Cardiac muscle cell (in vitro differentiated cells and primary cell): ENCODE measurements at places on chromosomes 7 and 10.
A peak's percentile ranks its signal among the peaks of the same experiment; 100 is the strongest.

- H3K27ac ChIP-seq, result no peak overlapping the region
- H3K4me1 ChIP-seq, result no peaks in the 10 kb centered on the region
- no peak for DNase-seq
- H3K36me3 ChIP-seq, result no peaks in the 10 kb centered on the region
Measured at GRCh38 chr10:97936126-97936525, 86.5 kb downstream of the GOLGA7B start.

- no peaks in the 10 kb centered on the region for H3K36me3 ChIP-seq
- H3K27ac ChIP-seq, result no peak overlapping the region
- no peaks in the 10 kb centered on the region for H3K4me1 ChIP-seq
- H3K27me3 ChIP-seq, result no peaks in the 10 kb centered on the region
- H3K4me3 ChIP-seq, result no peak overlapping the region
Measured at GRCh38 chr7:30380294-30380693, 95.9 kb downstream of the ZNRF2 start.

DNA sequence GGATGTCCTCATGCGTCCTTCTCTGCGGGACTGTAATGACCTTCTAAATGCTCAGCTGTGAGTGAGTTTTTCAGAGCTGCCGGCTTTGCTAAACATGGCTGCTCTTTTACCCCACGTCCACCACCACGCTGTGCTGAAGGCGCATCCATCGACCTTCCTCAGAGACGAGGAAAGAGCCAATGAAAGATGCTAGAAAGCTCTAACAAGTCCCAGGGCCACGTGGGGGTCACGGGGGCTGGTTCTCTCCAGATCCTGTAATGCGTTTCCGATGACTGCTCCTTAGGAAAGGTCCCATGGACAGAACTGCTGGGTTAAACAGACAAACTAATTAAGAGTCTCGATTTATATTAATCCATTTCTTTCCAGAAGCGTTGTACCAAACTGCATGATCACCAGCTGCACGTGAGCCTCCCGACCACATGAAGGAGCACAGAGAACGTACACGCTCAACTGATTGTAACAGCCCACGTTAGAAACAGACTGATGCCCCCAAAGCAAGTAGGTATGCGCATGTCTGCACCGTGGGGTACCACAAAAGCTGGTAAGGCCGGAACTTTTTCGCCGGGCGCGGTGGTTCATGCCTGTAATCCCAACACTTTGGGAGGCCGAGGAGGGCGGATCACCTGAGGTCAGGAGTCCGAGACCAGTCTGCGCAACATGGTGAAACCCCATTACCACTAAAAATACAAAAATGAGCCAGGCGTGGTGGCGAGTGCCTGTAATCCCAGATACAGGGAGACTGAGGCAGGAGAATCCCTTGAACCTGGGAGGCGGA, 109.6 kb downstream of the TCERG1L start:
- no peaks in the 10 kb centered on the region for H3K36me3 ChIP-seq
- H3K4me3 ChIP-seq, result no peak overlapping the region
- H3K27me3 ChIP-seq, result no peaks in the 10 kb centered on the region
- H3K4me1 ChIP-seq, result peaks cover 10% of the 10 kb centered on the region
- H3K27ac ChIP-seq, result no peak overlapping the region

DNA sequence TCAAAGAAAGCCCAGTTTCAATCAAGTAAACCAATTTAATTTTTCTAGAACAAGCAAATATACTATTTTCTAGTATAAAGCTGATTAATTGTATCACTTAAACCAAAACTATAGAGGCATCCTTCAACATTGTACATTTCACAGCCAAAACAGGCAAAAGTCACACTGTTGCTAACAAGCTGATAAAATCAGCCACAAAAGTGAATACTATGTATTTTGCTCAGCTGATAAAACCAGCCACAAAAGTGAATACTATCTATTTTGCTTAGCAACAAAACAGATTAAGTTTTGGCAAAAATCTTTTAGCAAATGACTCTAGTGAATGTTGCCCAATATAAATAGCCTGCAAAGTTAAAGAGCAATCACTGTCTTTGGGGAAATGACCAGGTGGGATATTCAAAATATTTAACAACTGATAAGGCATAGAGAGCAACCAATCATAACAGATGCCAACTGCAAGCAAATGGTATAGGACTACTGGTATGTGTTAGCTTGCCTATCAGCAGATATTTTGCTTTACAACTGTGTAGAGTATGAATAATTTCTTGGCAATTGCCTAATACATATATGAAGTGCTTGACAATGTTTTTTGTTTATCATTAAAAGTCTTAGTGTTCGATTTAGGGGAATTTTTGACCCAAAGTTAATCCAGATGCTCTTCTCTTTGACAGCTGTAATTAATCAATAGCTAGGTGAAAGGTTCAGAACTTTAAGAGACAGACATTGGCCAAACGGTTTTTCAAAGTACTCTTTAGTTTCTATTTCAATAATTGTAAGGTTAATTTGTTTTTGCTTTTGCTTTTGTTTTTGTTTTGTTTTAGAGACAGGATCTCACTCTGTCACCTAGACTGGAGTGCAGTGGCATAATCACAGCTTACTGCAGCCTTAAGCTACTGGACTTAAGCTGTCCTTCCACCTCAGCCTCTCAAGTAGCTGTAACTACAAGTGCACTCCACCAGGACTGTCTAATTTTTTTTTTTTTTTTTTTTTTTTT, 44.4 kb upstream of the SP4 start:
- H3K4me3 ChIP-seq, result no peak overlapping the region
- H3K4me1 ChIP-seq, result no peaks in the 10 kb centered on the region
- no peak for DNase-seq
- no peak overlapping the region for H3K27ac ChIP-seq

DNA sequence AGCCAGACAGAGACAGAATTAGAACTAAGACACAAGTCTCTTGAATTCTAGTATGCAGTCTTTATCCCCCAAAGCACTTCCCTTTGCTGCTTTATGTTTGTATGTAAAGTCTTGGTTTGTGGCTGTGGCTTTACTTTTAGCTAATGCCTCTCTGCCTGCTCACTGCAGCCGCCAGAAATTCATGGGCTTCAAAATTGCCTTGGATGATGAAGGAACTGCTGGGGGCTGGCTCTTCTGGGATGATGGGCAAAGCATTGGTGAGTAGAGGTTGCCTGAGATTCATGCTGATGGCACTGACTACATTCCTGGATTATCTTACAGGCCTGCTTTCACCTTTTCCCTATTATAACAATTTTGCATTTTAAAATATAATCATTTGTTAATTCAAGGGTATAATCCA, 10.9 kb upstream of the MGAM2 start:
- H3K4me1 ChIP-seq, result no peaks in the 10 kb centered on the region
- no peak overlapping the region for H3K27ac ChIP-seq
- H3K36me3 ChIP-seq, result no peaks in the 10 kb centered on the region
- no peak overlapping the region for H3K4me3 ChIP-seq
- no peak for DNase-seq

- H3K27me3 ChIP-seq, result no peaks in the 10 kb centered on the region
- peak; percentile 59 for DNase-seq
- H3K4me1 ChIP-seq, result peaks cover 30% of the 10 kb centered on the region
Measured at GRCh38 chr10:26780793-26781601, 79.8 kb downstream of the ABI1 start.

DNA sequence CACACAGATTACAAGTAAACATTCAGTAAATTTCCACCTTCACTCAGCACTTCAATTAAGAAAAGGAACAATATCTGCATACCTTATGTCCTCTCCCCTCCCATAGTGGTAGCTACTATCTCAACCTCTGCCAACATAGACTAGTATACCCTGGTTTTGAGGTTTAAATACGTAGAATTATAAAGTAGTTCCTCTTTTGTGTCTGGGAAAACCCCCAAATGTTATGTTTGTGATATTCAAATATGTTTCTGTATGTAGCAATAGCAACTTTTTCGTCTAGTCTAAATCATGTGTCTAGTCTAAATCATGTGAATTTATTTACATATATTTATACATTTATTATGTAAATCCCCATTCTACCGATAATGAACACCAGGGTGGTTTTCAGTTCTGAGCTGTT, 13.2 kb upstream of the CAMK2B start:
- no peaks in the 10 kb centered on the region for H3K27me3 ChIP-seq
- H3K36me3 ChIP-seq, result no peaks in the 10 kb centered on the region
- no peak overlapping the region for H3K27ac ChIP-seq
- no peak overlapping the region for H3K4me3 ChIP-seq
- H3K4me1 ChIP-seq, result peaks cover 5% of the 10 kb centered on the region

DNA sequence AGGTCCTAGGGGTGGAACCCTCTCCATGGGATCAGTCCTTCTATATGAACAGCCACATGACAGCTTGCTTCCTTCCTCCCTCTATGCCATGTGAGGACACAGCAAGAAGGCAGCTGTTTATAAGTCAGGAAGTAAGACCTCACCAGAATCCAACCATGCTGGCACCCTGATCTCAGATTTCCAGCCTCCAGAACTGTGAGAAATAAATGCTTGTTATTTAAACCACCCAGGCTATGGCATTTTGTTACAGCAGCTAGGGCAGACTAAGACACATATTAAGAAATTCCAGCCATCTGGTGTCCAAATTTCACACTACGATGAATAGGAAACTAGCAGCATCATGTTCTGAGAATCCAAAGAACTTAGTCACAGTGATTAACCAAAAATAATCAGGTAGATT, 140.1 kb downstream of the ZFAND4 start:
- H3K27me3 ChIP-seq, result no peaks in the 10 kb centered on the region
- H3K4me1 ChIP-seq, result no peaks in the 10 kb centered on the region
- no peak for DNase-seq
- no peak overlapping the region for H3K27ac ChIP-seq
- no peaks in the 10 kb centered on the region for H3K36me3 ChIP-seq
- no peak overlapping the region for H3K4me3 ChIP-seq

- peaks cover 4% of the 10 kb centered on the region for H3K4me1 ChIP-seq
- H3K4me3 ChIP-seq, result no peak overlapping the region
- H3K36me3 ChIP-seq, result no peaks in the 10 kb centered on the region
- H3K27me3 ChIP-seq, result no peaks in the 10 kb centered on the region
- no peak overlapping the region for H3K27ac ChIP-seq
Measured at GRCh38 chr10:113965683-113966082, 78.0 kb upstream of the ADRB1 start.

- H3K4me1 ChIP-seq, result peaks cover 41% of the 10 kb centered on the region
- H3K27ac ChIP-seq, result peak overlapping the region; percentile 5
- no peaks in the 10 kb centered on the region for H3K36me3 ChIP-seq
- peaks cover 34% of the 10 kb centered on the region for H3K27me3 ChIP-seq
Measured at GRCh38 chr7:35261476-35262285, 7.8 kb upstream of the TBX20 start.

- H3K27me3 ChIP-seq, result no peaks in the 10 kb centered on the region
- H3K4me3 ChIP-seq, result no peak overlapping the region
- DNase-seq, result no peak
- no peaks in the 10 kb centered on the region for H3K36me3 ChIP-seq
- peak overlapping the region; percentile 94 for H3K27ac ChIP-seq
Measured at GRCh38 chr7:28701731-28702130, 256.4 kb downstream of the TRIL start.

DNA sequence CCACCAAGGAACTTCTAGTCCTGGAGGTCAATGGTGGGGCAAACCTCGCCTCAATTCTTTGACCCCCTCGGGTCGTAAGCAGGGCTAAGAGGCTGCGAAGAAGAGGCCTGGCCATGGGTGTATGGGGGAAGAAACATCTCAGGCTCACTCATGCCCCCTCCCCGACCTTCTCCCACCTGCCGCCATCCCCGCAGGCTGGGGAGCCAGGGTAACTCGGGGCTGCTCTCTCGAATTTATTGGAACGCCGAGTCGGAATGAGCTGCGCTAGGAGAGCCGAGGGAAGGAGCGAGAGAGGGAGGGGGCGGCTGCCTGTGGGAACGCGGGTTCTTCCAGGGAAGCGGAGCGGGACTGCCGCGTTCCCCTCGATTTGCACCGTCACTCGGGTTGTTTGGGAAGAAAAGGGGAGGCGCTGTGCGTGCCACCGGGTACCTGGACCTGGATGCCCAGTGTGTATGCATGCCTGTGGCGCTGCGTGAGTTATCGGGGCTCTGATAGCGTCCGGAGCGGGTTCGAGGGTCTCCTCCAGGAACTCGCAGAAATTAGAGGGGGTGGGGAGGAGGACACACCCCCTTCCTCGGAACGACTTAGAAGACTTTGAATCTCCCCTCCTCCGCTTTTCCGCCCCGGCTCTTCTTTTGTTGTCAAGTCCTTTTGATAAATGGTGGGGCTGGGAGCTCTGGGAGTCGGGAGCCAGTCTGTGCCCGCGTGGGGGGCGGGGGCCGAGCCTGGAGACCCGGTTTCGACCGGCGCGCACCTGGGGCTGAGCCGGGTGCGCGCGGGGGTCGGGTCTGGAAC, 1.8 kb upstream of the ZNF503 start:
- peaks cover 35% of the 10 kb centered on the region for H3K27me3 ChIP-seq
- peaks cover 6% of the 10 kb centered on the region for H3K36me3 ChIP-seq

DNA sequence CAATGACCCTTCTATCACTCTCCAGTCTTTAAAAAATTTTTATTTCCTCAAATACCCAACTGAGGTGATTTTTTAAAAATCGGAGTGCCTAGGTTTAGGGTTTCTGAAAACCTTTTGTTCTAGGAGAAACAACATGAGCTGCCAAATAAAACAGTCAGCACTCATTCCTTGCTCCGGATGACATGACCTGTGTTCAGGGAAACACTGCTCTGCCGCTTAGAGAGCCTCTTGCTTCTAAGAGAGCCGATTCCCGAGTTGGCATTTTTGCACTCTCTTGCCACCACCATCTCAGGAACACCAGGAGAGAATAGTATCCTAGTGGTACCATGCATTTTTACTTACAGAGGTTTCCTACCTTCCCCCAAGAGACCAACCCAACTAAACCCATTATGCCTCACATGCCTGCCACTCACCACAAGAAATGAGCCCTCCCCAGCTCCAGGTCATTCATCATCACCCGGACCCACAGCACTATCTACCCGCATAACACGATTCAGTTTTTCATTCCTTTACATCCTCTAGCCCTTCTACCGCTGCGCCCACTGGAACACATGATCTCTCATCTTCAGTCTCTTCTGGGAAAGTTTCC, 365.4 kb downstream of the THSD7A start:
- DNase-seq, result no peak
- no peak overlapping the region for H3K27ac ChIP-seq
- H3K27me3 ChIP-seq, result no peaks in the 10 kb centered on the region
- H3K4me1 ChIP-seq, result no peaks in the 10 kb centered on the region
- H3K4me3 ChIP-seq, result no peak overlapping the region

DNA sequence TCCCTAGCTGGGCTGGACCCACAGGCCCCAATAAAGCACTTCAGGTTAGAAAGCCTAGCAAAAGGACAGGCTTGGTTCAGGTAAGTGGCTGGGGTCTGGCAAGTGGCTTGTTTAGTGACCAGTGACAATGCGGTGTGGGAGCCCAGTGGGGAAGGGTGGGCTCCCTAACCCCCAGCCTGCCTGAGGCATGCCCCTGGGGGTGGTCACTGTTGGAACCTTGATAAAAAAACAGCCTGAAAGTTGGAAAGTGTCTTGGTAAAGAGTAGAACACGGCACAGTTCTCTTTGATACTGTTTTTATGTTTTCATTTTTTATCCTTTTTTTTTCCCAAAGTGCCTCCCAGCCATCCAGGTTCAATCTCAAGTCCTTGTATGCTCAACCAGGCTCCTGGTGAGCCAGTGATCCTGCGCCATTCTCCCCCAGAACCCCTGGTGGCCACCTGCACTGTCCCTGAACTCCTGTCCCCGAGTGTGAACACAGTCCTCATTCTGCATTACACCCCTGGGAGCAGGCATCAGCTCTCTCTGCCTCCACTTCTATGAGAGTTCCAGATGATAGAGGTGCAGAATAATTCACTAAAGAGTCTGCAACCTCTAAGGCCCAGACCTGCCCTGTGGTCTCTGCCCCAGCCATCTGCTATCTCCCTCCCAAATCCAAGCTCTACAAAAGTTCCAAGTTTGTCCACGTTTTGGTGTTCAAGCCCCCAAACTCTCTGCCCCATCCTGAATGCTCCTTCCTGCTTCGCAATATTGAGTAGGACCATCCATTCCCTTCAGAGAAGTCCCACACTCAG, 15.0 kb upstream of the CXCL12 start:
- H3K27ac ChIP-seq, result no peak overlapping the region
- peaks cover 17% of the 10 kb centered on the region for H3K27me3 ChIP-seq
- no peak for DNase-seq
- no peaks in the 10 kb centered on the region for H3K36me3 ChIP-seq
